ENCODE measurements at places on chromosomes 2 and 18.

GRCh38 chr2:35347561-35347960 lies 1008.0 kb upstream of the CRIM1 start:
- DNase-seq: no peak

DNA sequence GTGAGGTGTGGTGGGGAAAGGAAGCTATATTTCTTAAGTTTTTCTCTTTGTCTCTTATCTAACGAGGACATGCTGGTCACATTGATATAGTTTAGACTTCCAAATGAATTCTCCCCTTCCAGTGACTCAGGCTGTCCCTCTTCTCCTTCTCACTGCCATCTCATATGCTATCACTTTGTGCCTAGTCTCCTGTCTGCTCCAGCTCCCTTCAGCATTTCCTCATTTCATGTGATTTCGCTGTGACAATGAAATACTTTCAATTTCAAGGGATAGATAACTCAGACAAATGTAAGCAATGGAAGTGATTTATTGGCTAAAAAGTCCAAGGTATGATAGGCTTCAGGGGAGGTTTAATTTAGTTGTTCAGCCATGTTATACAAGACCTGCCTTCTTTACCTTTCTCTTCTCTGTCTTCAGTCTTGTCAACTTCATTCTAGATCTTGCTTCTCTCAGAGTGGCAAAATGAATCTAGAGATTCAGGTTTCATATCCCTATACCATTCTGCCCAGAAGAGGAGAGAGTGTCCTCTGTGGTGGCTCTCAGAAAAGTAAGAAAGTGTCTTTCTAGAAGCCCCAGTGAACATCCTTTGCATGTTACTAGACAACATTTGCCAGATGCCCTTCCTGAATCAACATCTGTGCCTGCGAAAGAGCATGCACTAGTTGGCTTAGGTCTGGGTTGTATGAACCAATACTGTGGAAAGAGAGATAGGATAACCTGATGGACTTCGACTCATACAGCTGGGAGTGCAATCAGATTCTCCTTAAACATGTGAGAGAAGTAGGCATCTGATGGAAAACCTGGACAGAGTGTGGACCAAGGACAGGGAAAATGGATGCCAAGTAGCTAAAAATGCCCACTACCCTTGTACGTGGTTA lies 29.9 kb upstream of the GPR155 start:
- no peak for DNase-seq

- no peak for DNase-seq
Measured at GRCh38 chr2:171267855-171268629, 107.3 kb upstream of the TLK1 start.

- DNase-seq: no peak
Measured at GRCh38 chr2:73700131-73700611, 37.0 kb downstream of the TPRKB start.

DNA sequence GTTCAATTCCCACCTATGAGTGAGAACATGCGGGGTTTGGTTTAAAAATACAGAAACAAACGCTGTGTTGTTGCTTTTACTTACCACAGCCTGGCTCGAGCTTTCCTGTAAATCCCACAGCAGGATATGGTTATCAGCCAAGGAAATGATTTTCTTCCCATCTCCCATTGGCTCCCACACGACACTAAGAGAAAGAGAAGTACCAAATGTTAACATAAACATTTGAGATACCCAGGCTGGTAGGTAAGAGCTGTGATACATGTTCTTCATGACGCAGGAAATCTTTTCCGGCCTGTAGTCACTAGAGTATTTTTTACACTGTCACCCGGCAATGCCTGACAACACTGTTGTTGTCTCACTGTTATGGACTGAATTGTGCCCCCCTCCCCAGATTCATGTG lies 163.6 kb downstream of the EIPR1 start:
- DNase-seq: no peak

GRCh38 chr2:38966678-38967077 lies 77.0 kb downstream of the ARHGEF33 start:
- no peak for DNase-seq

GRCh38 chr2:136932700-136933099 lies 167.4 kb downstream of the THSD7B start:
- no peak for DNase-seq

GRCh38 chr2:9703085-9703678 lies 72.4 kb upstream of the YWHAQ start:
- peak; percentile 83 for DNase-seq

DNA sequence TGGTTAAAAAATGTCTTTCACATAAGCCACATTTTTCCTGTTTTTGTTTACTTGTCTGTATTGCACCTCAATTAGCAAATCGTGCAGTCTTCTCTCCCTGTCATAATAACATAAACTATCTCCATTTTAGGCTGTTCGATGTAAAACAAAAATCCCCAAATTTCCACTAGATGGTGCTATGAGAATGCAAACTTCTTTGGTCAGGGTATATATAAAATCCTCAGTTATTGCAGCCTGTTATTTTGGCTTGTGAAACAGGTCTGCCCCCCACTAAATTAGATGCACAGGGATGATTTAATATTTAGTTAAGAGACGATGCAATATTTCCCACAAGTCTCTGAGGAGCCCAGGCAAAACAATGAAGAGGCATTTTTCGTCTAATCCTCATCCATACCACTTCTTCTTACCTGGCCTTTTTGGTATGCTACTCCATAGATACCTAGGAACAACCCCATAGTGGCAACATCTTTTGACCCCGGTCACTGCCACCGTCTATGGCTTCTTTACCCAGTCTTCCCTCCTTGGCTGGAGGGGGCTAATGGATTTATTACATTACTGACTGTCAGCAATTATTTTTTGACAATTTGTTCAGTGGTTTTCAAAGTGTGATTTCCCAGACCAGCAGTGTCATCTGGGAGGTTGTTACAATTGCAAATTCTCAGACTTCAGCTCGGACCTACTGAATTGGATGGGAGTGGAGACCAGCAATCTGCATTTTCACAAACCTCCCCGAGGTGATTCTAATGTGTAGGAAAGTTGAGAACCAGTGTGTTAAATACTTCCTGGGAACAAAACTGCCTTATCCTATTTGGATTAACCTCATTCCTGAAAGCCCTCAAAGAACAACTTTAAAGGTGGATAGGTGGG lies 117.4 kb upstream of the CWC22 start:
- no peak for DNase-seq

DNA sequence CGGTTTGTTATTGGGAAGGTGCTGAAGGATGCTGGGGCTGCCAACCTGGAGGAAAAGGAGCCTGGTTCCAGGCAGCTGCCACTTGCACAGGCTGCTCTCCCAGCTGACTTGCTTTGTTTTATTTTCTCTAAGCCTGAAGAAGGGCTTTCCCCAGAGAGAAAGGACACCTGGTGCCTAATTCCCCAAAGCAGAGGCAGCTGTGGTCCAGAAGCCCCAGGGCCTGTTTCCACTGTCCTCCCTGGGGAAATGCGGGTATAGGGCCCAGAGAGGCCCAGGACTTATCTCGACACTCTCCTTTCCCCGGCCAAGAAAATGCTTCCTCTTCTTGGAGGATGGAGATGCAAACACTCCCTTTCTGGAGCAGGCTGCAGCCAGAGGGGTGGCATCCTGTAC lies 30.1 kb downstream of the INO80C start:
- no peak for DNase-seq

DNA sequence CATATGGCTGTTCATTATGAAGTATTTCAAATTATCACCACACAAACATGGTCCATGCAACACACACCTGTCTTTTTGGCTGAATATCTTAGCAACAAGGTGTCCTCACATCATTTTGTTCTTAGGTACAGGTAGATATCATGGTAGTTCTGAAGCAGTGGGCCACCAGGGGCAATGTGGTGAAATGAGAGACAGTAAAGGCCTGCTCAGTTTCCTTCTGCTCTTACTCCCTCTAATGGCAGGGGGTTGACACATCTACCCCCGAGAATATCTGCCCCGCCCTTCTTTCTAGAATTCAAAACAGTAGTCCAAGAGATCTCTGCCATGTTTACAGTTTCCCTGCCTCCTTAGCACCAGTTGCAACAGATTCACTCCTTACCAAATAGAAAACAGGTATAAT lies 147.0 kb upstream of the KLHL14 start:
- no peak for DNase-seq

DNA sequence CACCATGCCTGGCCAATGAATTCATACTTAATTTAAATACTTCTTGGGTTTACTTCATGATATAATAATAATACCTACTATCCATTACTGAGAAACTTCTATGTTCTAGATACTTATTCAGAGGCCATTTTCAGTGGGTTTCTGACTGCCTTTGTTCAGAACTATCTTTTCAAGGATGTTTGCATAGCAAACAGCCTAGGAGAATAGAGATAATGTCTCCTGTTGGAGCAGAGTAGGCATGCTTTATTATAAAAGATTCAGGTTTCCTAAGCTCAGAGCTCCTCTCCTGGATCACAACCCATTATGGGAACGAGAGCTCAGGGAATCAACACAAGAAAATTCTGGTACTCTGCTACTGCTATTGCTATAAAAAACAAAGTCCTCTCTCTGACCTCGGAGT lies 11.1 kb downstream of the FASTKD1 start:
- DNase-seq: no peak

- DNase-seq: no peak
Measured at GRCh38 chr18:24220318-24220688, 81.4 kb downstream of the CABYR start.

GRCh38 chr2:18971628-18972027 lies 382.3 kb upstream of the NT5C1B start:
- DNase-seq: no peak

GRCh38 chr18:42011053-42011452 lies 56.0 kb downstream of the PIK3C3 start:
- no peak for DNase-seq

- no peak for DNase-seq
Measured at GRCh38 chr2:227942021-227942420, 70.6 kb downstream of the DAW1 start.

- no peak for DNase-seq
Measured at GRCh38 chr18:11658989-11659388, 30.1 kb upstream of the GNAL start.

DNA sequence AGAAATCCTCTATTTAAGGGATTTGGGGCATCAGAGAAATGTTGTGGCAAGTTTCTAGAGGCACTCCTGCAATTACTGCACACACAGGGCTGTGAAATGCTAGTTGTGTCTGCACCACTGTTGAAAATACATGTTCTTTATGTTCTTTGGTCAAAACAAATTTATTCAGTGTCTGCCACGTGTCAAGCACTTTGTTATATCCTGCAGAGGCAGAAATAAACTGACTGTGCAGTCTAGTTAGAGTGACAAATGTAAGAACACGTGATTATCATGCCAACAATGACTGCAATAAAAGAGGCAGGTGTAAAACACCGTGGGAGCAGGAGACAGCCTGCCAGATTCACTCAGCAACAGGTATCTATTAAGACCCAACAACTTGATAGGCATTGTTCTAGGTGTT lies 423.3 kb downstream of the LRP1B start:
- DNase-seq: no peak

- DNase-seq: no peak
Measured at GRCh38 chr2:3634596-3635121, 23.3 kb upstream of the ALLC start.

GRCh38 chr2:76610451-76610850 lies 899.7 kb upstream of the GCFC2 start:
- DNase-seq: no peak

GRCh38 chr2:240219208-240219890 lies 78.9 kb upstream of the OTOS start:
- no peak for DNase-seq

DNA sequence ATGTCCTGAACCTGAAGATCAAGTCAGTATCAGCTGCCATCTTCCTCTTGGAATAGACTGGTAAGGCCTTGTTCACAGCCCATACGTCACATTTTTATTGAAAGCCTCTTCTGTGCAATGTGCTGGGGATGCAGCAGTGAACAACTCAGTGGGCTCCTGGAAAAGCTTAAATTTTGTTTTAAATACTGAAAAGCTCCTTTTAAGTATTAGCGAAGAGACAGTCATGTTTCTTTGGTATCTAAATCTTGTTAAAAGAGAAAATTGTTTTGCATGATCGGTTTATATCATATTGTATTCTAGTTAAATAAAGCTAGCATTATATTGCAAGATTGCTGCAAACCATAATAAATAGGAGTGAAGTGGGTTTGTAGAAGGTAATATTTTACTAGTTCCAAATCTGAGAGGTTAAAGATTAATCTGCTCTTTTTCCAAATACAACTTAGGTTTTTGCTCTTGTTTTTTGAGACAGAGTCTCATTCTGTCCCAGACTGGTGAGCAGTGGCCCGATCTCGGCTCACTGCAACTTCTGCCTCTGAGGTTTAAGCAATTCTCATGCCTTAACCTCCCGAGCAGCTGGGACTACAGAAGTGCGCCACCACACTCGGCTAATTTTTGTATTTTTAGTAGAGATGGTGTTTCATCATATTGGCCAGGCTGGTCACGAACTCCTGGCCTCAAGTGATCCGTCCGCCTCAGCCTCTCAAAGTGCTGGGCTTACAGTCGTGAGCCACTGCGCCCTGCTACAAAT lies 1.6 kb upstream of the RMDN2 start:
- DNase-seq: no peak

GRCh38 chr18:56869189-56869777 lies 218.1 kb downstream of the WDR7 start:
- no peak for DNase-seq

DNA sequence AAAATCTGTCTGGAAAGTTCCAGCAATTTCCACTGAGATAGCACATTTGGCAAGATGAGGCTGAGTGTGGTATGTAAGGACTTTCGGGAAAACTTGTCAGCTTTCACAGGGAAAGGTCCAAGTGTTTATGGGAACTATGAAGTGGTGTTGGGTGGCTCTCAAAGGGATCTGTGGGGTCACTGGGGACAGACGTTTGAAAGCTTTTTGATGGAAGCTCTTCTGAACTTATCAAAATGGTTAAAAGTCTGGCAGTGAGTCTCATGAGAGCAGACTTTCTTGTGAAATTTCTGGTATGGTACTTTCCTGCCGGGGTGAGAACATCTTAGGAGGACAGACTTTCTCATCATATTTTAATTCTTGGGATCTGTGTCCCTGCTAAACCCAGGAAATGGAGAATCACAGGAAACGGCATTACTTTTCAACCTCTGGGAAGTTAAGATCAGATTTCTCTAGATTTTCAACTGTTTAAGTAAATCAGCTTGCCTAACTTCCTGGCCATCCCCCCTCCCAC lies 546.3 kb upstream of the ZEB2 start:
- no peak for DNase-seq

Data from effector memory CD4-positive, alpha-beta T cell (primary cell).